AG08396 (cell line): ENCODE measurements at places on chromosomes 12 and 14.
A peak's percentile ranks its signal among the peaks of the same experiment; 100 is the strongest.

GRCh38 chr12:115871714-115872113 is 405.8 kb downstream of the MED13L start:
- DNase-seq = peak; percentile 33

DNA sequence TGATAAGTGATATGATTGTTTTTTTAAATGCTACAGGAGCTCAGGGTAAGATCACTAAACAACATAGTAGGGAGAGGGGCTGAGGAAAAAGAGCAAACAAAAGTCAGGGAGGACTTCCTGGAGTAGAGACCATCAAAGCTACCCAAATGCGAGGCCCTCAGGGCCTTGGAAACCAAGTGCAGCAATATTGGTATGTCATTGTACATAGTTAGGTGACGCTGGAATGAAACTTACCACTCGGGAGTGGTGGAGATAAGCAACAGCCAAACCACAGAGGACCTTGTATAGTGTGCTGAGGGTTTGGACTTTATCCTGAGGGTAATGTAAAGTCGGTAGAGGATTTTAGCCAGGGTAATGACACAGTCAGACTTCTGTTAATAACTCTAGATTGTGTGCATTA is 13.8 kb downstream of the KITLG start:
- DNase-seq = no peak

DNA sequence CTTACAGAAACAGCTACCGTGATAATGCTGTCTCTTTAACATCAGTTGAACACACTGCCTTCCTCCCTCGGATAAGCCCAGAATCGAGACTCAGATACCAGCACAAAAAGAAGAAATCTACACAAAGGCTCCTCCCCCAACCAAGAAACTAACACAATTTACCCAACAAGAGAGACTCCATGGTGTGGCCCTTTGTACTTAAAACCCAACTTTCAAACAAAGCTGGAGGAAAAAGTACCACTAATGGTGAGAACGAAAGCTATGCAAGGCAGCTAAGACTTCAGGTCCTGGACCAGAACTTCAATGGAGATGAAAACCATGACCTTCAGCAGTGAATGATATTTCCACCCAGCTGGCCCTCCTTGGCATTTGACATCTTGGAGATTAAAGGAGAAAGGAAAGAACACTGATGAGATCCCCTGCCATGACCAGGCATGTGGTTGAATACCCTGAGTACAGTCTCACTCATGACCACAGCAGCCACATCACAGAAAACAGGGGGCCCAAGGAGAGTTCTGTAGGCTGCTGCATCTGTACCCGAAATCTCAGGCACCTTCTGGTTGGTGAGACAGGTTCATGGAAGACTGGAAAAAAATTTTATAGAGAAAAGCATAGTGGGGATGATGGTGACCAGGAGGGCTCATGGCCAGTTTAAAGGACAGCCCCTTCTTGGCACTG is 36.7 kb downstream of the RBM19 start:
- DNase-seq = no peak

- DNase-seq = peak; percentile 75
Measured at GRCh38 chr12:9673404-9674225, 4.1 kb downstream of the CLEC2D start.

DNA sequence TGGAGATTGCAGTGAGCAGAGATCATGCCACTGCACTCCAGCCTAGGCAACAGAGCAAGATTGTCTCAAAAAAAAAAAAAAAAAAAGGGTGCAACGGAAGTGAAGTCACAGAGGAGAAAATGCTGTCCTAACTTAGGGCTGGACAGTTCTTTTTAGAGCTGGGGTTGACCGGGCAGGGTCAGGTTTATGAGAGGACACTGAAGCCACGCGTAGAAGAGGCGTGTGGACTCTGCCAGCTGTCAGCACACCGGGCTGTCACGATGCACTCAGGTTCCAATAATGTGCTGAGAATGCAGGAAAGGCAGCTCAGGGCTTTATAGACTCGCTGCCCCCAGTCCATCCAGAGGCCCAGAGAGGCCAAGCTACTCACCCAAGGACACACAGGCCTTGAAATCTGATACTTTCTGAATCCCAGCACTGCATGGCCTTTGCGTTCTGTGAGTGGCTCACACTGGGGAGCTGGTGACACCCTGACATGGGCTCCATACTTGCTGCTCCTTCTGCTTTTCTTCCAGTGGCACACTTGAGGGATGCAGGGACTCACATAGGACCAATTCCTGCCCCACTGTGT is 28.9 kb upstream of the SPPL3 start:
- DNase-seq = no peak

DNA sequence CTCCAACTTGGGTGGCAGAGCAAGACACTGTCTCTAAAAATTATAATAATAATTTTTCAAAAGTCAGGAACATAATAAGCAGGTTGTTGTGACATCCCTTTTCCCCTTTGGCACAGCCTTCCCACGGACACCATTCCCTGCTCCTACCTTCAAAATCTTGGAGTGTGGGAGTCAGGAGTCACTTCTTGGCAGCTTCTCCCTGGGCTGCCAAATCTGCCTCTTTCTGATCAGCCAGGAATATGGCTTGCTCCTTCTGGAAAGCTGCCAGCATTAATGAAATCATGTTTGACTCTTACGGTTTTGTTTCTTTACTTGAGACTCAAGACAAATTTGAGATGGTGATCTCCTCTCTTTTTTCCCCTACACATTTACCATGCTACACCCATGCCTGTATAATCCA is 391.4 kb upstream of the SYT1 start:
- DNase-seq = peak; percentile 5
